ENCODE measurements at places on chromosomes 12 and 14. TPM values are rescaled to one million over a fixed set of nuclear protein-coding genes. Genes with fewer than 3 reads are reported as not detected.

DNA sequence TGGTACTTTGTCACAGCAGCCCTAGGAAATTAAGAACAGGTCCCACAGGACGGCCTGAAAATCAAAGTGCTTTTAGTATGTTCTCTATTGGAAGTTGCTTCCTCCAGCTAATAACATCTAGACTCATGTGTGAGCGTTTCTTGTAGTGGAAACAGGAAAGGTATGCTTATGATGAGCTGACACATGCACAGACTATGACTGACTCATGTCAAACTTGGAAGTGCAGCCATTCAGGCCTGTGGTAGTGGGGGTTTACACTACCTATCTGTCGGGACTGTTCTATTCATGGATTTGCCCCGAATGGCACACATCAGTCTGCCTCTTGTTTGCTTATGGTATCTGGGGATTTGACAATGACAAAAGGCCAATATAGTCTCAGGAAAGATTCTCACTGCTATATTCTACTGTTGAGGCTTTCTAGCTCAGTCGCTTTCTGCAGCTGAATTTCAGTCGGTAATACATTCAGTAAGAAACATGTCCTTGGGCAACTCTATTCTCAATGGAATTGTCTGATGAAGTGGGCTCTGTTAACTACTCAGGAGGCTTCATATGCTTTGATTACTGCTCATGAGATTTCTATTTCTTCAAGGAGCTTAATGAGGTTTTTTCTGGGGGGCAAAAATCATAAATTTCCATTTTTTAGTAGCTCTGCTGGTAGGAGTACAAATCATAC is 270.3 kb upstream of the DAAM1 start:
- H3K27ac ChIP-seq = no peak overlapping the region
- no peaks in the 10 kb centered on the region for H3K36me3 ChIP-seq
- H3K27me3 ChIP-seq = peaks cover 4% of the 10 kb centered on the region
- no peaks in the 10 kb centered on the region for H3K4me1 ChIP-seq

Gene FGF6
- total RNA-seq = not detected

GRCh38 chr14:74516451-74517160 is 23.0 kb downstream of the ISCA2 start:
- H3K4me3 ChIP-seq = no peak overlapping the region
- peaks cover 9% of the 10 kb centered on the region for H3K36me3 ChIP-seq
- peaks cover 17% of the 10 kb centered on the region for H3K4me1 ChIP-seq
- H3K27ac ChIP-seq = no peak overlapping the region
- H3K27me3 ChIP-seq = no peaks in the 10 kb centered on the region

DNA sequence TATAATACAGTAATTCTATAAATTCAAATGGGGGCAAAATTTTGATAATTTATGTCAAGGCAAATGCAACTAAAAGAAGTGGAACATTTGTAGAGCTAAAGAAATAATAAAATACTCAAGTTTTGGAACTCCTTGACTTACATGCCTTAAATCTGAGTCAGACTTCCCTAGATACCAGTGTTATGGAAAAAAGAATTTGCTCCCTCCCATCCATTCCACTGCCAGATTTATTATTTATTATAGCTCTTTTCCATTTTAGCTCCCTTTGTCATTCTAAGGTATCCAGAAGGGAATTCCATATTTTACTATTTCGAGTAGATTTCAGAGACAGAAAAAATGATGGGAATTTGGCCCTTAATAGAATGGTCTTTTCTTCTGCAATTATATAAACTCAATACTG is 44.0 kb downstream of the RHOJ start:
- H3K27ac ChIP-seq = no peak overlapping the region
- peaks cover 7% of the 10 kb centered on the region for H3K4me1 ChIP-seq
- H3K4me3 ChIP-seq = no peak overlapping the region
- H3K27me3 ChIP-seq = no peaks in the 10 kb centered on the region
- no peaks in the 10 kb centered on the region for H3K36me3 ChIP-seq
- no peak for DNase-seq

- DNase-seq = no peak
- no peaks in the 10 kb centered on the region for H3K27me3 ChIP-seq
- no peak overlapping the region for H3K4me3 ChIP-seq
- H3K36me3 ChIP-seq = no peaks in the 10 kb centered on the region
Observed at GRCh38 chr14:68735856-68736255, 57.0 kb downstream of the ZFP36L1 start.

All from lower lobe of right lung (tissue), 2 donors.